ENCODE measurements at places on chromosomes 5 and 9.

DNA sequence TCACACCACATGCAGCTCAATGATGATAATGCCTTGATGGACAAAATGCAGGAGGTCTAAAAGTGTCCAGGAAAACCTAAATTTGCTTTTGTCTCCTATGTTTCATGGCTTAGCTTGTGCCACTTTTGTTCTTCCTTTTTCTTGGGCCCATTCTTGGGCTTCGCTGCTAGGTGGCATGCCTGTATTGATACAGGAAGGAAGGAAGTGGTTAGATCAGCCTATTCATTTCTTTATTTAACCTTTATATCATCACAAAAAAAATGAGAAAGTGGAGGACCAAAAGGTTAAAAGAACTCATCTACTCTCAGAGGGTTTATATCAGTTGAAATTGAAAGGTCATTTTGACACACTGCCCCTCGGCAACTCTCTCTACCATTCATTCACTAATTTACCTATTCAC, 260.2 kb downstream of the ARHGAP26 start:
- no peak for DNase-seq

DNA sequence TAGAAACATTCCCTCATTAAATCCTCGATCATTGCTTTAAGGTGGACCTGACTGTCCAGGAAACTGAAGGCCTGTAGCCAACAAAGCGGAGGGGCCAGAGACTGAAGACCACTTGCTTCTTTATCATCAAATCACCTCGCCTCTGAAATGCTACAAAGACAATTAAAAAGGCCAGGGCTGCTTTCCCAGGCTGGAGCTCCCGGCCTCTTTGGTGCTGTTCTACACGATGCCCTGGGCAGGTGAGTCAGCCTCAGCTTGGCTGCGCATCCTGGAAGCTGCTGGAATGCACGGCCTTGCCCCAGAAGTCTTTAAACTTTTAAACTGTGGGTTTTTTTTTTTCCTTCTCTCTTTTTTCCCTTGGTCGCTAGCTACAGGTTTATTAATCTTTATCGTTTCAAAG, 46.5 kb downstream of the SH3PXD2B start:
- DNase-seq = no peak

GRCh38 chr9:111516061-111516465, 8.9 kb upstream of the ZNF483 start:
- no peak for DNase-seq

DNA sequence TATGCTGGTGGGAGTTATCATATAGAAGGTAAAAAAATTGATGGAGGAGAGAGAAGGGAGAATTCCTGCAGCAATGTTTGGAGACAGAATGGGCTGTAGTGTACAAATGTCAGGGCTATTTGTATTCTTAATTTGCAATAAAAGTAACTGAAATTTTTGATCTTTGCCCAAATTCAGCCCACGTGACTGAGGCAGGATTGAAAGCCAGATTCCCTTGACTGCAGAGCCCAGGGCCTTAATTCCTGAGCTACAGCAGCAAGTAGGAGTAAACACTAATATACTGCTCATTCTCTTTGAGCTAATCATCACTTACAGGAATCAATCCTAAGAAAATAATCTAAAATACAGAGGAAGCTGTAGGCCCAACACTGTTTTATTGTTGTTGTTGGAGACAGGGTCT, 5.2 kb upstream of the ANXA6 start:
- DNase-seq = no peak

DNA sequence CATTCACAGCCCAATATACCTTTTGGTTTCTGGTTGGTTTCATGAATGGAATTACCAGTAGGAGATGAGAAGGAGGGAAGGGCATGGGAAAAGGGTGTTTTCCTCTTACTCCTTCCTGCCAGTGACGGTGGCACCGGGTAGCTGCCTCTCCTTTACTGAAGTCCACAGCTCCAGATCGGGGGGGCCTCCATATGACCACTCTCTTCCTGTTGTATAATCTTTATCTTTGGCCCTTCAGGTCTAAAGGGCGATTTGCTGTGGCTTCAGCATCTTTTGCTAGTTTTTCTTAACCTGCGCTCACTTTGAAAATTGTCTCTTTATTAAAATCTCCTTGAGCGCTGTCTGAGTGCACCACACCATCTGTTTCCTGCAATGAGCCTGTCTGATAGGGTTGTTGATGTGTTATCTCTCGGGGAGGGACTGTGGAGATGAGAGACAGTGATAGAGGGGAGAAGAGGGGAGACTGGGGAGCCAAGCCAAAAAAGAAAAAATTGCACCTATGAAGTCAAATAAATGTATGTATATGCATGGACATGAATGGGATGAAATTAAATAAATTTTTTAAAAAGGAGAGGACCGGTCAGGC, 449.3 kb upstream of the KLF4 start:
- no peak for DNase-seq

- no peak for DNase-seq
These were observed 16.0 kb downstream of the ZNF462 start for GRCh38 chr9:106878934-106879333.

DNA sequence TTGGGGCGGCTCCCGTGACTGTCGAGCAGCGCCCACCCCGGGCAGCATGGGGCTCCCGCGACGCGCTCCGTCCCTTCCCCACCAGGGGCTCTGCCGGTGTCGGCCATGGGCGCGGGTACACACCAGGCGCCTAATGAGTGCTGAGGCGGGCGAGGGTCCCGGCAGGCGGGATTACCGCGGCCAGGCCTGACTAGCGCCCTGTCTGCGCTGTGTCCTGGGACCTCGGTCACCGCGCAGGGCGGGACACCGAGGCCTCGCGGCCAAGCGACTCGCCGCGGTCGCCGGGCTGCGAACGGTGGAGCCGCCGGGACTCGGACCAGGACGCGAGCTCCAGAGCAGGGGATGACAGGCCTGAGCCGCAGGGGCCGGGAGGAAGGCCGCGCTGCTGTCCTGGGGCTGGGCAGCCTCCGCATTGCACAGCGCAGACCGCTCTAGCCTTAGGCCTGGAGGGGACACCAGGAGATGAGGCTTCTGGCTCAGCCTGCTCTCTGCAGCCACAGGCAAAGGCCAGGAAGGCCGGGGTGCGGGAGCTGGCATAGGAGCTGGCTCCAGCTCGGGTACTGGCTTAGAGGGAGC, 14.1 kb downstream of the LCN10 start:
- DNase-seq = no peak

- DNase-seq = no peak
These were observed 103.5 kb downstream of the RNF180 start for GRCh38 chr5:64269164-64269563.

GRCh38 chr9:20940447-20941173, 90.8 kb downstream of the HACD4 start:
- no peak for DNase-seq

GRCh38 chr9:99112750-99113413, 8.0 kb downstream of the TGFBR1 start:
- DNase-seq = no peak

- DNase-seq = no peak
These were observed 51.7 kb downstream of the IRF1 start for GRCh38 chr5:132438917-132439316.

- DNase-seq = no peak
These were observed 1.8 kb downstream of the KLF4 start for GRCh38 chr9:107487521-107488374.

DNA sequence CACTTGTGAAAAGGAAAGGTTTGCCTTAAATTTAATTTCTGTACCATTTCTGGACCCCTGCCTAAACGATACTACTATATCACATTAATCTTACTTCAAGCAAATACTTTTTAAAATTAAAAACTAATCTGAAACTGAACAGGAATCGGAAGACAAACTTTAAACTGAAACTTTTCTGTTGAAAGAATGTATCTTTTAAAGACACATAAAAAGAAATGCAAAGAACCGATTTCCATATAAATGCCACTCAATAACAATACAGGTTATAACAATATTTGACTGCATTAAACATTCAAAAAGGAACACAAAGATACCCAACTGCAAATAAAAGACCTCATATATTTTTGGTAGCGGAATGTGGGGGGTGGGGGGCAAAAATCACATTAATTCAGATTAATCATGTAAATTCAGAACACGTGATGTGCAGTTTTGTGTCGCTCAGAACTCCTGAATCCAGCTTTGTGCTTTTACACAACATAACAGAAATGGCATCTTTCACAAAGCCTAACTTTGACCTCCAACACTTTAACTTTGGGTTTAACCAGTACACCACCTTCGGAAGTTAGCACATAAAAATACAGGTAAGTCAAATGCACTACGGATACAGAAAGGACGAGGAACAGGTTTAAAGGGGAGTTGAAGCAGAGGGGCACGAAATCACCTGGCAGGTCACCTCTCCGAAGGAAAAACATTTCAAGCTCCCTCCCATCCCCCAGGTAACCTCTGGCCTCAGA, 925 bp downstream of the LIFR start:
- DNase-seq = no peak

- DNase-seq = no peak
These were observed 71.2 kb downstream of the EPB41L4B start for GRCh38 chr9:109249615-109250014.

DNA sequence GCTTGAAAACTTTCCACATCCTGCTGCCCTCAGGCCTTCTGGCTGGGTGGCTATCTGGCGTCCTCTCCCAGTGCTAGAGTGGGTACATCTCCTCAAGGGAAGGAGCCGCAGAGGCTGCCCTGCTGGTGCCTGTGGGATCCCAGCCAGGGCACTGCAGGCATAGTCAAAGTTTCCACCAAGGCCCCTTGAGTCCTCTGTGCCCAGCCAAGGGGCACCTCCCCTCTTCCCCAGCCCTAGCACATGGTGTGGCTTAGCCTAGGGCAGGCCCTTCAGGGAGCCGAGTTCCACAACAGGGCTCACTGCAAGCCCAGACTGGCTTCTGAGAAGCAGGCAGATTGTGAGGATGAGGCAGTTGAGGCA, 103.2 kb downstream of the RGS3 start:
- DNase-seq = no peak

- no peak for DNase-seq
These were observed 63.3 kb downstream of the SMC5 start for GRCh38 chr9:70322096-70322495.

DNA sequence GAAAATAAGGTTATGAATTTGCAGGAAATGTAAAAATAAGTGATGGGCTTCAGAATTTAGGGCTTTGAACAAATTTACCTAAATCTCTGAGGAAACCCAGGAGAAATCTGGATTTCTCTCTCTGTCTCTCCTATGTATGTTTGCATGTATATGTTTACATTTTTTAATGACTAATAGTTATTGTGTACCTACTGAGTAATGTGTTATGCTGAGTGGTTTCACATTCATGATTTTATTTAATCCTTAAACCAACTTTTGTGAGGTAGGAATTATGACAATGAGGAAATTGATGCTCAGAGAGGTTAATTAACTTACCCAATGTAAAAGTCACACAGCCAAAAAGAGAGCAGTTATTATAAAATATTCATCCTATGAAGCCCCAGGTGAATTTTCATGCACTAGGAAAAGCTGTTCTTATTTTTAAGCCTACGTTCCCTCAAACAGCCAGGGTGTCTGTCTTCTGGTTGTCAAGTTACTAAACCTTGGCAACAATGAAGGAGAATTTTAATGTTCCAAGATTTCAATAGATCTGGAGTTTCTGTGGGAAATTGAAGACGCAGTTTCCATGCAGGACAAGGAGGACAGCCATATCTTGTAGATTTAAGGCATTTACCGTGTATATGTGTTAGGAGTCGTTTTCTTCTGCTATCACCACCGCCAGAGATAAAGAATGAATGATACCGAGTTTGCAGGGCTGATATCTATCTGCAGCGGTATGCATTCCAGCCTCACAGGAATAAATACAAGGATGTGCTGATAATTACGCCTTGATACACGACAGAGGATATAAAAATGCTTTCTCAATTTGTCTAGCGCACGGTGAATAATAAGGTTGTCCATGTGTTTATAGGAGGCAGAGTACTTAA, 484.8 kb downstream of the ZSWIM6 start:
- no peak for DNase-seq

DNA sequence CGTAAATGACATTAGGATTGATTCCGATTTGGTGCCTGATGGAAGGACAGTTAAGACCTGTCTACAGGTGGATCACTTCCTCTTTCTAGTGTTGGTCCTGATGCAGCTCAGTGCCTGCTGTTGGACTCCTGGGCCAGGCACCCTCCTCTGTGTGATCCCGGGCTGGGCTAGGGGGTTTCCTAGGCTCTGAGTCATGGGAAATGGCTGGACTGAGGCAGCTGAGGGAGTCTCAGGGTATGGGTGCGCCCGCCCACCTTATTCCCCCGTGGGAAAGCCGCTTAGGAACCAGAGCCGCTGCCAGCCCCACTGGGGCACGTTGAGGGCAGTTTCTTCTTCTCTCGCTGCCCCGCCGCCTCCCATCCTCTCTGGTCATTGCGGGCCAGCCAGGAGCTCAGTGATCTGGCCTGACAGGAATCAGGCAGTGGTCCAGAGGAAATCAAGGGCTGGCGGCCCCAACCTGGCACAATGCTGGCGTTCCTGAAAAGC, 12.9 kb downstream of the TCF7 start:
- no peak for DNase-seq

DNA sequence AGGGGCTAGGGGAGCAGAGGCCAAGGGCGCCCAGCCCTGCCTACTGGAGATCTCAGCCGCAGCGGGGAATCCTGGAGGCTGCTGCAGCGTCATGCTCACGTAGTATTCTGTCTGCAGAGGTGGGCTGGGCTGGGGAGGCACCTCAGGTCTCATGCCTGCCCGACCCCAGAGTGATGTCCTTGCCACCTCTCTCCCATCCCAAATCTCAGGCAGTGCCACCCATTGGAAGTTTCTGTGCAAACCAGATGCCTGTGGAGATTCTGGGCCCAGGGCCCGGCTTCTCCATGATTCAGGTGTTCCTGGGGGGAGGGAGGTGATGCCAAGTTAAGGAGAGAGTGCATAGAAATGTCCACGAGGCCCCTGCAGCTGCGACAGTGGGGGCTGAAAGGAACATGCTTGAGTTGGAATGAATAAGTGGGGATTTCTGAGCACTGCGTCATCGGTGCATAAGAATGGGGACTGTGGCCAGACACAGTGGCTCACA, 72.0 kb downstream of the ANKRD33B start:
- no peak for DNase-seq

- DNase-seq = no peak
These were observed 1806.1 kb upstream of the CDH6 start for GRCh38 chr5:29387384-29387783.

GRCh38 chr9:22722492-22722891, 275.9 kb downstream of the DMRTA1 start:
- DNase-seq = no peak
